Endodermal cell (in vitro differentiated cells): ENCODE measurements at places on chromosomes 16 and 17.
A peak's percentile ranks its signal among the peaks of the same experiment; 100 is the strongest.

DNA sequence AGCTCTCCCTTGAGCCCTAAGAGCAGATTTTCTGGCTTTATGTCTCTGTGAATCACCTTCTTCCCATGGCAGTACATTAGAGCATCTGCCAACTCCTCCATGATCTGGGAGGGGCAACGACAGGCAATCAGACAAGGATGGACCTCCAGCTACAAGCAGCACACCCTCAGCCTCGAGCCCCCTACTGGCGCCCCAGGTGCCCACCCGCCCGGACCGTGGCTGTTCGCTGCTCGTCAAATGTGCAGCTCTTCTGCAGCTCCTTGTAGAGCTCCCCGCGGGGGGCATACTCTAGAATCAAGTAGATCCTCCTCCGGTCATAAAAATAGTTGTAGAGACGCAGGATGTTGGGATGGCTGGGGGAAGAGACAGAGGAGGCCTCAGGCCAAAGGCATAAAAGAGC lies 3.8 kb downstream of the AURKB start:
- DNase-seq = no peak

DNA sequence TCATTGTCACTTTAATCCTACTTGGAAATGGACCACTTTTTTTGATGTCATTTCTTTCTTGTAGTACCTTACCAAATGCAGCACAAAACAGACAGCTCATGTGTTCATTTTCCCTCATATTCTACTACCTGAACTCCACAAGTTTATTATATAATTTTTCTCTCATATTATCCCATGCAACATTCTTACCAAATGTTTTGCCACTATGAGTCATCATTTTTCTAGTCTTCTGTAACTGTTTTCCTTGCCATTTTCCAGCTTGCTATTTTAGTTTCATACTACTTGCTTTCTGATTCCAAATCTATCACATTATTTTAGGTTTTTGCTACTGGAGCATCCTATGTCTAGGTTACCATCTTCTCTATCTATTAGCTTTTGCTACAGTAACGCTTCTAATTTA lies 332.7 kb downstream of the ZFHX3 start:
- no peak for DNase-seq

DNA sequence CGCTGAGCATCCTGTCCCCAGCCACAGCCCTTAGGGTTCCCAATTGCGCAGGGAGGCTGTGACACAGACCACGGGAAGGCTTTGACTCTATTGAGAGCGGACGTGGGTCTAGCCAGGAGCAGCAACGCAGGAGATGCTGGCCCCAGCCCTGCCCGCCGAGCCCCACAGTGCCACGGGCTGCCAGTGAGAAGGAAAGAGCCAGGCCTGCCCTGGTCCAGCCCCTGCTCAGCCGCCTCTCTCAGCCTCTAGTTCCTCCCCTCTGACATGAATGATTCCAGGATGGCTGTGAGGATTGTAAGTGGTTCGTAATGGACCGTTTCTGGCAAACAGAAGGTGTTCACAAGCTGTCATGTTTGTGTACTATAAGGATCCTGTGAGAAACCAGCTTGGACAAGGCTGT lies 2.5 kb downstream of the BHLHA9 start:
- no peak for DNase-seq

GRCh38 chr16:78474762-78475161 lies 375.3 kb downstream of the WWOX start:
- DNase-seq = no peak

DNA sequence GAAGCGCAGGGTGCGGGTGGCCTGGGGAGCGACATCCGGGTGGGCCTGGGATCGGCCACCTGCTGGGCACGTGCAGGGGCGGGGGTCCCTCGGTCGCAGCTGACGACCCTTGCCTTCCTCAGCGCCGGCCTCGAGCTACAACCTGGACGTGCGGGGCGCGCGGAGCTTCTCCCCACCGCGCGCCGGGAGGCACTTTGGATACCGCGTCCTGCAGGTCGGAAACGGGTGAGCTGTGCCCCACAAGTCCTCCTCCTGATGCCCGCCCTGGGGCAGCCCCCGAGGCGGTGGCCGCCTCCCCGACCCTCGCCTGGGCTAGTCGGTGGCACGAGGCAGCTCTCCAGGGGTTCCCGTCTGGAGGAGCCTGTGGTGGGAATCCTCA lies 1.5 kb downstream of the ITGAL start:
- no peak for DNase-seq

GRCh38 chr17:2192367-2193057 lies 111.1 kb downstream of the SMG6 start:
- no peak for DNase-seq

DNA sequence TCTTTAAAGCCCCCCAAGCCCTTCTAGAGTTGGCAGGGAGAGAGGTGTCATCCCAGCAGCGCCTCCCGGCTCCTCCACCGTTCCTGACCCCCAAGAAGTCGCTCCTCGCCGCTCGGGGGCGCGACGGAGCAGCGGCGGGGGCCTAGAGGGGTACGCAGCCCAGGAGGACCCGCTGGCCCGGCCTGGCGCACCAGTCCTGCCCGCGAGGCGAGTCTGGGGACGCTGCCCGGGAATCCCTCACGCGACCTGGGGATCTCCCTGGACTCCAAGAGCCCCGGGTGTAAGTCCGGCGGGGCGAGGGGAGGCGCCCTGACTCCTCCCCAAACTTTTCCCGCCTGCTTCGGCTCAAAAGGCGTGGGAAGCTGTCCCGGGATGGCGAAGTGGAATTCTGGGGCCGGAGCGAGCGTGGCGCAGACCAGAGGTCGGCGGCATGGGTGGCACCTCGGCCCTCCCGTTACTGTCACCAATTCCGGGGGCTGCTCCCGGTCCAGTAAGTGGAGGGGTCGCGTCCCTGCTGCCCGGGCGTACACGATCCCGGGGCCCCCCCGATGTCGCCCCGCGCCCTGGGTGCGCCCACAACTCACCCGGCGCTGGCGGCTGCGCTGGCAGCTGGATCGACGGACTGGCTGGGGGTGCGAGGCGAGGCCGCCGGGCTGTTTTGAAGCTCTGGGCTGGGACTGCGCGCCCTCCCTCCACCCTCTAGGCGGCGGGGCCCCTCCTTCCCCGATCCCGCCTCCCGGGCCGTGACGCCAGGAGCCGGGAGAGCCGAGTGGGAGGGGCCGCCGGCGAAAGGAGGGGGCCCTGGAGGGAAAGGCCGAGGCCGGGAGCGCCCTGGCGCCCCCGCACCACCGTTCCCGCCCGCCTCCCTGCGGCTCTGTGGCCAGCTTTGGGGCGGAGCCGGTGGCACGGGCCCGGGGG lies at the start of gene EMP2:
Gene EMP2, minus strand, starts transcription at position 634 of the 918 bp plus-strand sequence. CDS start 32,981 bp downstream, outside the sequence.
- peak; percentile 93 for DNase-seq

DNA sequence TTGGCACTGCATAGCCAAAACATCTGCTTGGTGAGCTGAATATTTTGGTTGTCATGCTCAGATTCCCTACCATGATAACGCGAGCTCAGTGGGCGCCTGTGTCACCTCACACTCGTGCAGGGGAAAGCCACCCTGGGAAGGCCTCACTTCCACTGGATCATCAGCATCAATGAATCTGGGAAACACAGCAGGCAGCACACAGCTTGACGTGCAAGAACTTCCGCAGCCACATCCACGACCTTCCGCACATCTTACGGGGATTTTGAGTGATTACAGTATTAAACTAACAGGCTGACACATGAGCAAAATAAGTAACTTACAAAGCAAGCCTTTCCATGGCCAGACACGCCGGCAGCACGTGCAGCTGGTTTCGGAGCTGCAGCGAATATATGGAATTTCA lies 54.7 kb upstream of the FOXF1 start:
- DNase-seq = no peak

DNA sequence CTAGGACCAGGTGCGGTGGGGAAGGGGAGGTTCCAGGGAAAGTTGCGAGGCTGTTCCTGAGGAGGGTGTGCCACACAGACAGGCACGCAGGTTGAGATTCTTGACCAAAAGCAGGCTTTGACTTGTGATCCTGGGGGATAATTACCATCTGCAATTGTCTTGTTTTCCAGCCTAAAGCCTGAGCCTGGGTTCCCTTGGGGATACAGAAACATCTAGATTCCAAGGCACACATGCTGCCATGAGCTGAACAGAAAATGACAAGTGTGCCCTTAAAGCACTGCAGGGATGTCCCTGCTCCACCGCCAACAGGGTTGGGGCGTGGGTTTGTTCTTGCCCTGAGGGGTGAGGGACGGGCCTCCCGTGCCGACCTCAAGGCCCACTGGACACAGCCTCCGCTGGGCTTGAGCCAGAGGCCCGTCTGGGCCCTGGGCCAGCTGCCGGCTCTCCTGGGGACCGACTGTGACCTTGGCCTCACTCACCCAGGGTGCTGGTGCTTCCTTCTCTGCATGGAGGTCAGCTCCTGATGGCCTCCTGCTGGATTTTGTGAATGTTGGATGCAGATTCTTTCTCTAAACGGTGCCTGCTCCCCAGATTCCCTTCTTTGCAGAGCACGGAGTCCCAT lies 14.0 kb downstream of the CA5A start:
- no peak for DNase-seq

GRCh38 chr17:12664252-12664651 lies 1.4 kb upstream of the MYOCD start:
- DNase-seq = no peak
